ENCODE measurements at places on chromosomes 1 and 21. TPM values are rescaled to one million over a fixed set of nuclear protein-coding genes. Genes with fewer than 3 reads are reported as not detected.

MYCL gene
- total RNA-seq = 5.1 TPM

CYP4A11 gene
- not detected for total RNA-seq

HRNR gene
- not detected for total RNA-seq

DEPDC1 gene
- 27.6 TPM for total RNA-seq

FCRL1 gene
- total RNA-seq = not detected

IRF6 gene
- not detected for total RNA-seq

RPE65 gene
- not detected for total RNA-seq

ATP1A1 gene
- 204 TPM for total RNA-seq

AUNIP gene
- total RNA-seq = 7.0 TPM

DNASE2B gene
- total RNA-seq = 0.18 TPM

DNA sequence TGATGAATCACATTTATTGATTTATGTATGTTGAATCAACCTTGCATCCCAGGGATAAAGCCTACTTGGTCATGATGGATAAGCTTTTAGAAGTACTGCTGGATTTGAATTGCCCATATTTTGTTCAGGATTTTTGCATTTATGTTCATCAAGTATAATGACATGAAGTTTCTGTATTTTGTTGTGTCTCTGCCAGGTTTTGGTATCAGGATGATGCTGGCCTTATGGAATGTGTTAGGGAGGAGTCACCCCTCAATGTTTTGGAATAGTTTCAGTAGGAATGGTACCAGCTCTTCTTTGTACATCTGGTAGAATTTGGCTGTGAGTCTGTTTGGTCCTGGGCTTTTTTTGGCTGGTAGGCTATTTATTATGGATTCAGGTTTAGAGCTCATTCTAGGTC lies 1643.1 kb upstream of the B3GALT2 start:
- DNase-seq = no peak

DNA sequence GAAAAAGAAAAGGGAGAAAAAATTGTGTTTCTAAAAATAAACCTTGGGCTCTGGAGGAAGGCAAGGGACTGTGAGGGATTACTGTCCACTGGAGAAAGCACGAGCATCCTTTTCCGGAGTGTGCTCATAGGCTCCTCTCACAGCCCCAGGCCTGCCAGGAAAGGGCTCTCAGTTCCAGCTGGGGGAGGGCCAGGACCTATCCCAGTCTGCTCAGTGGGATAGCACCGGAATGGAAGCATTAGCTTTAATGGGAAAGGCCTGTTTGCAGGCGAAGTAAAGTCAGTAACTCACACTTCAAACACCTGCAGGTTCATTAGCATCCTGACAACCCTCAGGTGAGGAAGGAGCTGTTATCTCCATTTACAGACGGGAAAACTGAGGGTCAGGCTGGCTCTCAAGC lies 113.9 kb upstream of the USP24 start:
- DNase-seq = peak; percentile 27

DNA sequence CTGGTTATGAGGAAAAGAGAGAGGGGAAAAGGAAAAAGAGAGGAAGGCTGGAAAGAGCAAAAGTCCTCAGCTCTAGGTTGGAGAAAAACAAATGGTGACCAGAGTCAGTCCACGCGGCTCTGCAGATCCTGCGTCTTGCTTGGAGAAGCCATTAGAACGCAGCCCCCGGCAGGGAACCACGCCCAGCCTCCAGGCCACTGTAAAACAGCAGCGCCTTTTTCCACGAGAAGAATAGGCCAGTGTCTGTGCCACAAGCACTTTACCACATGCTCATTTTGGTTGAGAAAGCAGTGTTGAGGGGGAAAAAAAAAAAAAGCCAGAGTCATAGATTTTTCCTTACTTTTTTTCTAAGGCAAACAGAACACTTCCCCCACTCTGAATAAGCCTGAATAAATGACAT lies 846.9 kb upstream of the ADAMTS5 start:
- peak; percentile 96 for DNase-seq

DNA sequence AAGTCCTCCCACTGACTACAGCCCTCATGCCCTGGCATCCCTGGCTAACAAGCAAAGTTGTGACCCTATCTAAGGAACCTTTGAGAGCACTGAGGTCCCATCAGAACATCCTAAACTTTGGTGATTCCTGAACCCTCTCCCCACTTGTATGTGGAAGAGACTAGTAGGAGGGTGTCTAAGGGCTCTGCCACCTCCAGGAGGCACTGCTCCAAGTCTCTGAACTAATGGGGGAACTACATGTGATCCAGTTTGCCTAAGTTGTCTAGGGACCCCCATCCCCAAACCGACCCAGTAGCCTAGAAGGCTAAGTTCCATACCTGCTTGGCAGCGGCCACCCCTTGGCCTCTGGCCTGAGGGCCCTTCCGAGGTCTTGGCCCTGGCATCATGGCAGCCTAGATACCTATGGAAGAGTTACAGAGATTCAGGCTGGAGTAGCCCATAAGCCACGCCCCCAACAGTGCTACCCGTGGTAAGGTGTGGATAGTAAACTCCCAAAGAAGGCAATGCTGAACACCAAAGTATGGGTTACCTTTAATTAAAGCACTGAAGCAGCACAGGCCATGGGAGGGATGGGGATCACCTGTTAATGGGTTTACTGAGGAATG lies 1.7 kb downstream of the CC2D1B start:
- peak; percentile 38 for DNase-seq

DNA sequence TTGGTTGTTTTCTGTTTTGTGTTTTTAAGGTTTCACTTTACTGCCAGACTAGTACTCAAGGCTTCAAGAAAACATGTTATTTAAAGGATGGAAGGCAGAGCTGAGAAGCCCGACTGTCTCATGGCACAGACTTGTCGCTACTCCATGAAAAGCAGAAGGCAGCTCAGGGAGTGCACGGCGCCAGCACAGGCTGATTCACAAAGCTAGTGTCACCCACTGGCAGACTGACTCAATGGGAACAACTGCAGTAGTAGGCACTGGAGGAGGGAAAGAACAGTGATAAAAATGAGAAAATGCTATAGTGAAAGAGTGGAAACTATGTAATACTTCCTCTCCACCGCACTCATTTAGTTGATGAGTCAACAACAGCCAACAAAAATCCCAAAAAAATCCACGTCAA lies 14.7 kb downstream of the HSF2BP start:
- no peak for DNase-seq

DNA sequence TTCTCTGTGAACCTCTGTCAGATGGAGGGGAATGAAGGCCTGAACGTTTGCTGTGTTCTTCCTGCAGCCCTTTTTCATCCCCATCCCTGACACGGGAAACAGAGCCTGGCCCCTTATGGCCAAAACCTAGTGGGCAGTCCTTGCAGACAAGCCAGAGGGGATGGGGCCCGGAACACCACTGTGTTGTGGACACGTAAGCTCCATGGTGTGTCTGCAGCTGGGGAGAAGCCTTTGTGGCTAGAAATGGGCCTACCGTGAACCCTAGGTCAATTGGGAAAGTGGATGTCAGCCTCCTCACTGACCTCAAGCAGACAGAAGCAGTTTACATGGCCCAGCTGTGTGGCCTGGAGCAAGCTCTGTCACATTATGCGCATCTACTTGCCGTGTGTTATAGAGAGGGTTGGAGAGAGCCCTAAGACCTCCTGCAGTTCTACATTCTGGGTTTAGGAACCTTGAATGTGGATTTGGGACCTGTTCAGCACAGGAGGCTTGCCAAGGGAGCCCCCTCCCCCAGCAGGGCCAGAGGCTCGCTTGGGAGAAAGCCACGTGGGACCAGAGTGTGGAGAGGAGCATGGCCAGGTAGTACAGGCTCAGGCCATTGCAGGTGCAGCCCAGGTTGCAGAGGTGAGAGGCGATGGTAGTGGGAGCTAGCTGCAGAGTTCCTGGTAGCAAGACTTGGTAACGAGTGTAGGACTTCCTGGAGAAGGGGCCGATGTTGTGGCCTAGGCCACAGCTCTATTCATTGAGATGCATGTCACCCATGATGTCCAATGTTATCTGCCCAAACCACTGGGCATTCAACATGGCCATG lies 20.7 kb downstream of the PARS2 start:
- no peak for DNase-seq

DNA sequence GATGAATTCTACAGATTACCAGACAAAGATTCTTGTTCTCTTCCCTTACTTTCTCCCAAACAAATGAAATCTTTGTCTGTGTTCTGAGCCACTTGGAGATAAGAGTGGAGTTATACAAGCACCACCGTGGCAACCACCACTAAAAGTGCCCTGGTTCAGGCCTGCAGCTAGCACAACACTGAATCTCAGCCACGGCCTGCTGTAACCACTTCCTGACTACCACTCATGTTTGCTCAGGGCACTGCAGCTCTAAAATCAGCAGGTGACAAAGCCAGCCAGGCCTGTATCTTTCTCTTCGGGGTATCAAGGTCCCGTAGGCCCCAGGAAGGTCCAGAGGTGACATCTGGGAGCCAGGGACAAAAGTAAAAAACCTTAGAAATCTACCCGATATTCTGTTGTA lies 3.2 kb upstream of the OR2T6 start:
- DNase-seq = no peak

GRCh38 chr1:167543199-167543990 lies 10.2 kb downstream of the CREG1 start:
- no peak for DNase-seq

GRCh38 chr1:18705811-18706210 lies 75.2 kb downstream of the PAX7 start:
- DNase-seq = no peak

- no peak for DNase-seq
These were observed 387.4 kb upstream of the PKN2 start for GRCh38 chr1:88296642-88297041.

GRCh38 chr1:32953495-32953894 lies 11.1 kb downstream of the RNF19B start:
- DNase-seq = peak; percentile 60

DNA sequence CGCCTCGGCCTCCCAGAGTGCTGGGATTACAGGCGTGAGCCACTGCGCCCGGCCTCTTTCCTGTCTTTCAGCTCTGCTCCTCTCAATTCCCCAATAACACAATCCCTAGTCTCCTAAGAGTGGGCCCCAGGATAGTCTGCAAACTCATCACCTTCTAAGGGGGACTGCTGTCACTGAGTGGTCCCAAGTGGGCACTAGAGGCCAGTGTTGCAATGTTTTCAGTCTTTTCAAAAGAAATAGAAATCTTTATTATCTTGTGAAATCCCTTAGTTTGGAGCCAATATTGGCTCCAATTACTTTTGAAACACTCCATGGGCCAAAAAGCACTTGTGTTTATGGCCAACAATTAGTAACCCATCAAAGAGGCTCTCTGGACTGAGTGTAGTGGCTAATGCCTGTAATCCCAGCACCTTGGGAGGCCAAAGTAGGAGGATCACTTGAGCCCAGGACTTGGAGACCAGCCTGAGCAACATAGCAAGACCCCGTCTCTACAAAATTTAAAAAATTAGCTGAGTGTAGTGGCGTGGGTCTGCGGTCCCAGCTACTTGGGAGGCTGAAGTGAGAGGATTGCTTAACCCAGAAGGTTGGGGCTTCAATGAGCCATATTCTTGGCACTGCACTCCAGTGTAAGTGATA lies 28.6 kb upstream of the ZNF697 start:
- peak; percentile 46 for DNase-seq

- DNase-seq = peak; percentile 29
These were observed 71.4 kb upstream of the GCLM start for GRCh38 chr1:93980320-93981273.

GRCh38 chr1:100404821-100405220 lies 52.5 kb downstream of the CDC14A start:
- DNase-seq = no peak

DNA sequence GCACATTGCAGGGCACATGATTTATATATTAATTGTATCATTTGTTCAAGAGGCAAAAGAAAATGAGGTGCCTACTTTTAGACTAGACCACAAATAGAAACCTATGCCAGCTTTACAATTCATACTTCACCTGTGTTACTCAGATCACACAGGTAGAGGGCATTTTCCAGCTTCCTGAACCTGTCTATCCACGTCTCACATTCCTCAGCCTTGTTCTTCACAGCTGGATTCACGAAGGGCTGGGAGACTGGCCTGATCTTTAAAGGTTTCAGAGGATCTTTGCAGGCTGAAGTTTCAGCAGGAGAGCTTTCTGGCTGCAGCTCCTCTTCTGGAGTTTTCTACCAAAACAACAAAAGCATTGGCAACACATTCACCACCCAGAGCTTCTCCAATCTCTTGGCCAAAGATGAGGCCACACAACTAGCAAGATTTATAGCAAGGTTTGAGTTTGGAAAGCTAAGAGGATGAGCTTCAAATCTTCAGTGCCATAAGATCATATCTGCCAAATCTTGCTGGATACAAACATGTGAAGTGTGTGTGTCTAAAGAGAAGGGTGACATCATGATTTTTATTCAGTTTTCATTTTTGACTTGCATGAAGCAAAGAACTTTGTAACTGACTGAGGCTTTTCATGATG lies 71.0 kb upstream of the CYP2J2 start:
- DNase-seq = no peak

GRCh38 chr1:216223486-216223885 lies 199.8 kb downstream of the USH2A start:
- no peak for DNase-seq

DNA sequence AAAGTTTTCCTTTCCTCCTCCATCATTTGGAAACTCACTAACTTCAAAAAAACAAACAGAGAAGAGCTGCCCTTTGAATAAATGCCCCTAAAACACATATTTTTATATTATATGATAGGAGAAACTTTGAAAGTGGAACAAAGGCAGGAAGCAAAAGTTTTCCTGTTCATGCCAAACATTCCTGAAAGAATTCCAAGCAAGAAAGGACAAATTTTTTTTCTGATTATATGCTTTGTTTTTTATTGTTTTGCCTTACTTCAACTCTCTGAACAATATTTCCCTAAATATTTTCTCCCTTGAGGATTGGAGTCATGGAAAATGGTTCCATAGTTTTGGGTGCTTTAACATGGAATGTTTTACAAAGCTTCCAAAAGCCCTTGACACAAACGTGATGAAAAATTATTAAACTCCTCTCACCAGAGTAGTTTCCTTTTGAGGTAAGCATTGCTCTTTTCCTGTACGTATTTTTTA lies 638.5 kb upstream of the CAMK1G start:
- DNase-seq = no peak

DNA sequence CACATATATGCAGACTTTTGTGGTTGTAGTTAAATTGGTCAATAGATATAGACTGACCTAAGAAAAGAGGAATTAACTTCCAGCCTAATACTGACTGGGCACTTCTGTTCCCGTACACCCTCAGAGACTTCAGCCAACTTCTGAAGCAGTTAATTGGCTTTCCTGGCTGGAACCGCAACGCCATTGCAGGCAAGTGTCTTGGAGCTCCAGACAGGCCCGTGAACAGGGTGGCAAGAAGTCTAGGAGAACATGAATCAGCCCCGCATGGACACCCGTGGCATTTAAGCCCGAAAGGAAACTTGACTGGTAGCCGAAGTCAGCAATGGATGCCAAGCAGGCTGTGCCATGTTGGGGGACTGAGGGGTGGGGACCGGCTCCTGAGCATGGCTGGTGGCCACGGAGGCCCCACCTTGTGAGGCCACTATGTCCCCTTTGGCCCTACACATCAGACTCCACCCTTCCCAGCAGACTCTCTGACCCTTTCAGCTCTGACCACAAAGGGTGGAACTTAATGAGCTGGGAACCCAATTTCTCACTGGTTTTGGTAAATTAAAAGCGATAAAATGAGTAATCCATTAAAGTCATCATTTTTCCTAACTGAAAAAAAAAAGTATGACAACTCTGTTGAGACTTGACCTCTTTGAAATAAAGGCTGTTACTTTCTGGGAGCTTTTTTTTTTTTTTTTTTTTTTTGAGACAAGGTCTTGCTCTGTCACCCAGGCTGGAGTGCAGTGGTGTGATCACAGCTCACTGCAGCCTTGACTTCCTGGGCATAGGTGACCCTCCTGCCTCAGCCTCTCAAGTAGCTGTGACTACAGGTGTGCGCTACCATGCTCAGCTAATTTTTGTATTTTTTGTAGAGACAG lies 54.1 kb downstream of the RUNX1 start:
- DNase-seq = no peak

- DNase-seq = no peak
These were observed 41.2 kb upstream of the TDRD10 start for GRCh38 chr1:154460695-154461260.

GRCh38 chr1:56821462-56821797 lies 2.2 kb upstream of the FYB2 start:
- DNase-seq = no peak

Data from SK-MEL-5 (cell line).